Subcutaneous preadipocyte (primary cell): ENCODE measurements at places on chromosomes 3 and 15. TPM values are rescaled to one million over a fixed set of nuclear protein-coding genes. Genes with fewer than 3 reads are reported as not detected.

GHRL gene
- total RNA-seq = not detected in 2 replicates

CFAP92 gene
- total RNA-seq = under 0.01 and 0.37 TPM in 2 replicates

CEP152 gene
- total RNA-seq = 8.5 and 18.0 TPM in 2 replicates

PPP1R14D gene
- not detected in 2 replicates for total RNA-seq

PIF1 gene
- 13.2 and 16.4 TPM in 2 replicates for total RNA-seq

CCR3 gene
- not detected in 2 replicates for total RNA-seq

IL5RA gene
- total RNA-seq = not detected in 2 replicates

RASGRP1 gene
- not detected in 2 replicates for total RNA-seq

UBE3A gene
- total RNA-seq = 56.2 and 75.3 TPM in 2 replicates

EIF2B5 gene
- 26.1 and 34.2 TPM in 2 replicates for total RNA-seq

CTXND1 gene
- total RNA-seq = not detected in 2 replicates

MYO5C gene
- 0.20 and 0.73 TPM in 2 replicates for total RNA-seq

CACNA2D3 gene
- under 0.01 TPM in 1 of 2 replicates, not detected in the other for total RNA-seq

CCDC33 gene
- not detected in 2 replicates for total RNA-seq

GOLGA6C gene
- not detected in 2 replicates for total RNA-seq

DLEC1 gene
- under 0.01 TPM in 2 replicates for total RNA-seq

ERC2 gene
- total RNA-seq = under 0.01 and 0.20 TPM in 2 replicates

C3orf52 gene
- total RNA-seq = 0.37 and 0.39 TPM in 2 replicates

SLC25A26 gene
- total RNA-seq = 14.1 and 16.9 TPM in 2 replicates

ALG1L2 gene
- 0.37 and 0.39 TPM in 2 replicates for total RNA-seq
